ENCODE measurements at places on chromosomes 1 and 21.

DNA sequence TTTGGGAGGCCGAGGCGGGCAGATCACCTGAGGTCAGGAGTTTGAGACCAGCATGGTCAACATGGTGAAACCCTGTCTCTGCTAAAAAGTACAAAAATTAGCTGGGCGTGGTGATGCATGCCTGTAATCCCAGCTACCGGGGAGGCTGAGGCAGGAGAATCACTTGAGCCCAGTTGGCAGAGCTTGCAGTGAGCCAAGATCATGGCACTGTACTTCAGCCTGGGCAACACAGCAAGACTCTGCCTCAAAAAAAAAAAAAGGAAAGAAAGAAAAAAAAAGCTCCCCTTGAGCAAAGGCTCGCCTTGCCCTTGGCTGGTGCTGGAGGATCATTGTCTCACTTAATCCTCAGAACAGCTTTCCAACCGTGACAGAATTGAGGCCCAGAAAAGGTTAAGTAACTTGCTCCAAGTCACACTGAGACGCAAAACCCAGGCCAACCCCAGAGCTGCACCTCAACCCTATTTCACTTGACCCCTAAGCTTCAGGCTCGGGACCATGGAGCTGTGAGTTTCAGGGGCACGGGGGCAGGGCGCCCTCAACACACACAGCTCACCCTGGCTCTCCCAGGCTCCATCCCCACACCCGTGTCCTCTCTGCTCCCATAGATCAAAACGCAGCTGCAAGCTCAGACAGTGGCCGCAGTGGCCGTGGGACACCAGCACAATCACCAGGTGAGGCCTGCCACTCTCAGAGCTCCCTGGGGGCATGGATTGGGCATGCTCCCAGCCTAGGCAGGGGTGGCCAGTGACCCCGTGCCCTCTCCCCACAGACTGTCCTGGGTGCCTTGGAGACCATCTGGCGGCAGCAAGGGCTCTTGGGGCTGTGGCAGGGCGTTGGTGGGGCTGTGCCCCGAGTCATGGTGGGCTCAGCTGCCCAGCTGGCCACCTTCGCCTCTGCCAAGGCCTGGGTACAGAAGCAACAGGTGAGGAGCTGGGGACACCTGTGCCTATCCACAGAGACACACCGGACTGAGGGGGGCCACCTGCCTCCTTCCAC lies 1.6 kb downstream of the SLC25A34 start:
- DNase-seq = no peak

DNA sequence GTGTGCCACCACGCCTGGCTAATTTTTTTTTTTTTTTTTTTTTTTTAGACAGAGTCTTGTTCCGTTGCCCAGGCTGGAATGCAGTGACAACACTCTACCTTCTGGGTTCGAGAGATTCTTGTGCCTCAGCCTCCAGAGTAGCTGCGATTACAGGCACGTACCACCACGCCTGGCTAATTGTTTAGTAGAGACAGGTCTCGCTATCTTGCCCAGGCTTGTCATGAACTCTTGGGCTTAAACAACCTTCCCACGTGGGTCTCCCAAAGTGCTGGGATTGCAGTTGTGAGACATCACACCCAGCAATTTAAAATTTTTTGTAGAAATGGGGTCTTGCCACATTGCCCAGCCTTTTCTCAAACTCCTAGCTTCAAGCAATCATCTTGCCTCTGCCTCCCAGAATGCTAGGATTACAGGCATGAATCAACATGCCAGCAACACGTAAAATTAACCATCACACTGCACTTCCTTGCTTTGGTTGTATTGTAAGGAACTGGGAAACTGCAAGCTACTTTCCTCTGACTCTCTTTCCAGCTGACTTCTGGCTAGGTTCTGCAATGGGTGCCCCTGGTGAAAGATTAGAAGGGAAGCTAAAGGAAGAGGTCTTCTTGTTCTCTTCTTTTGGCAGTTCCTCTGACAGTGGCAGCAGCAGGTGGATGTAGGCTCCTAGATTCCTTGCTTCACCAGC lies 13.9 kb upstream of the IL6R start:
- no peak for DNase-seq

DNA sequence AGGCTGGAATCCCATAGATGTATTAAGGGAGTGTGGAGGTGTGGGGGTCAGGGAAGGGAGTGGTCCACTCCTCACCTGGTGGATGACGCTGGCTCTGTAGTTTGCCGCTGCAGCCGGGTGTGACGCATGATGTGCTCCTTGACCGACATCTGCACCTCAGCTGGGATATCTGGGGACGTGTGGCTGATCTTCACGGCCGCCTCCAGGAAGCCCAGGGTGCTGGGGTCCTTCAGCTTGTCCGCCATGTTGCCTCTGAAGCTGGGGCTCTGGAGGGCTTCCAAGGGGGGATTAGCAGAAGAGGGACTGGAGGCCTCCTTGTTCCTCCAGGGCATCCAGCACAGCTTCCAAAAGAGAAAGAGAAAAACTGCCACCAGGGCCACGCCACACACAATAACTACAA lies 14.1 kb downstream of the SYT6 start:
- no peak for DNase-seq

- no peak for DNase-seq
Observed at GRCh38 chr1:163896001-163896400, 574.2 kb downstream of the NUF2 start.

GRCh38 chr1:14844923-14845617 lies 246.6 kb downstream of the KAZN start:
- DNase-seq = no peak

DNA sequence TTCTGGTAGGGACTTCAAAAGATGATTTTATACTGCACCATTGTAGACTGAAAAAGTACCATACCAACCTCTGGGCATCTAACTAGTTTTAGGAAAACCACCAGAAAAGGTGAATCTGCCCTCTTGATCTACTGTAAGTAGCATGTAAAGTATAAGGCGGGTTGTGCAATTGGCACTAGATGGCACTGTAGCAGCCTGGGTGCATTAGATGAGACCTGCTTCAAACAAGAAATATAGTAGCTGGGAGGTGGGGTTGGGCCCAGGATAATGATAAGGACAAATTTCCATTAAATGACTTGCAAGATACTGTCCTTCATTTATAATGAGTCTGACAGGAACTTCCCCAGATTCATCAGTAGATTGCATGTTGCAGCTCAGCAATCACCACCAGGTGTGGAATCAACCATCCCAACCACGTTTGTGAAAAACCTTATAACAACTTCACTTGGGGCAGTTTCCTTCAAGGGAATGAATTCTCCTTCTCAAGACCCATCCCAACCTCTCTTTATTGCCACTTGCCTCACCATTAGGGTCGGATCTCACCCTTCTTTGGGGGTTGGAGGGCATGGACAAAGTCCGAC lies 37.3 kb upstream of the IL10 start:
- peak; percentile 39 for DNase-seq

DNA sequence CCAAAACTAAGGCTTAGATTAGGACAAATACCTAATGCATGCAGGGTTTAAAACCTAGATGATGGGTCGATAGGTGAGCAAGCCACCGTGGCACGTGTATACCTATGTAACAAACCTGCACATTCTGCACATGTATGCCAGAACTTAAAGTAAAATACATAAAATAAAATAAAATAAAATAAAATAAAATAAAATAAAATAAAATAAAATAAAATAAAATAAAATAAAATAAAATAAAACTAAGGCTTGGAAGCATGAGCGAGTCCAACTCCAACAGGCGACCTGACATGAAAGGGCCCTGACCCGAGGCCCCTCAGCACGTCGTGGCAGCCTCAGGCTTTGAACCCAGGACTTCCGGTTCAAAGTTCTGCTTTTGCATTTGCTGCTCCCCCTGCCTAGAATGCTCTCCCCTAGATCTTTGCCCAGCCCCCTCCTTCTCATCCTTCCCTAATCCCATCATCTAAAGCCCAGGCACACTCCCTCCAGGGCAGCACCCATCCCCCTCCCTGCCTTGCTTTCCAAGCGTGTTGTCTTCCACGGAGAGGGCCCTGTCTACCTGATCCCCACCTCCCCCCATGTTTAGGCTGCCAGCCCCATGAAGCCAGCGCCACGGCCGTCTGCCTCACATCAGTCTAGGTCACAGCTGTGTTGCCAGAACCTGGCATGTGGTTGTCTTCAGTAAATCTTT lies 64.3 kb downstream of the TAS1R2 start:
- DNase-seq = no peak

DNA sequence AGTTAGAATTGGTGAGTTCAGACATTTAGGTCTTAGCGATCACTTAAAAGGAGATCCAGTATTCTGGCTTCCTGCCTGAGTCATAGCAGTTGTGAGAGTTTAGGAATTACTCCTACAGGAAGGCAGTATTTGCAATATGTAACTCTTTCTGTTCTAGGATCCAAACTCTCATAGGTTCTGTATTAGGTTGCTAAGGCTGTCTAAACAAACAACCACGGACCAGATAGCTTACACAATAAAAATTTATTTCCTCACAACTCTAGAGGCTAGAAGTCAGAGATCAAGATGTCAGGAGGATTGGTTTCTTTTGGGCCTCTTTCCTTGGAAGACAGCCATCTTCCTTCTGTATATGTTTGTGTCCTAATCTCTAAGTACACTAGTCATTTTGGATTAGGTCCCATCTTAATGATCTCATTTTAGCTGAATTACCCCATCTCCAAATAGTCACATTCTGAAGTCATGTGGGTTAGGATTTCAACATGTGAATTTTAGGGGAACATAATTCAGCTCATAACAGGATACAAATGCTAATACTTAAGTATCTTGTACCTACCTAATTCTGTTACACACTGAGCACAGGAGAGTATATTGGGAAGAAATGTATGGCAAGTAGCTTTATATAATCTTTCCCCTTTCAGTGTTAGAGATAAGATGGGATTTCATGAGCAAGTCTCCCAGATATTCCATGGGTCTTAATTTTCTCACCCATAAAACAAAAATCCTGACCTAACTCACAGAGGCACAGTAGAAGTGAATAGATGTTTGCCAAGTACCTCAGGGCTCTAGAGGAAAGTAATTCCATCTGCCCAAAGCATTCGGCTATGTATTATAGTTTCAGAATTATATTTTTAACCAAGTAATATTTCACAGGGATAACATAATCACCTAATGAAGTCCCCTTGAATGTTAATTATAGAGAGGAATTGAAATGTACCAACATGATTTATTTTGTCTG lies 144.4 kb downstream of the PTBP2 start:
- no peak for DNase-seq

DNA sequence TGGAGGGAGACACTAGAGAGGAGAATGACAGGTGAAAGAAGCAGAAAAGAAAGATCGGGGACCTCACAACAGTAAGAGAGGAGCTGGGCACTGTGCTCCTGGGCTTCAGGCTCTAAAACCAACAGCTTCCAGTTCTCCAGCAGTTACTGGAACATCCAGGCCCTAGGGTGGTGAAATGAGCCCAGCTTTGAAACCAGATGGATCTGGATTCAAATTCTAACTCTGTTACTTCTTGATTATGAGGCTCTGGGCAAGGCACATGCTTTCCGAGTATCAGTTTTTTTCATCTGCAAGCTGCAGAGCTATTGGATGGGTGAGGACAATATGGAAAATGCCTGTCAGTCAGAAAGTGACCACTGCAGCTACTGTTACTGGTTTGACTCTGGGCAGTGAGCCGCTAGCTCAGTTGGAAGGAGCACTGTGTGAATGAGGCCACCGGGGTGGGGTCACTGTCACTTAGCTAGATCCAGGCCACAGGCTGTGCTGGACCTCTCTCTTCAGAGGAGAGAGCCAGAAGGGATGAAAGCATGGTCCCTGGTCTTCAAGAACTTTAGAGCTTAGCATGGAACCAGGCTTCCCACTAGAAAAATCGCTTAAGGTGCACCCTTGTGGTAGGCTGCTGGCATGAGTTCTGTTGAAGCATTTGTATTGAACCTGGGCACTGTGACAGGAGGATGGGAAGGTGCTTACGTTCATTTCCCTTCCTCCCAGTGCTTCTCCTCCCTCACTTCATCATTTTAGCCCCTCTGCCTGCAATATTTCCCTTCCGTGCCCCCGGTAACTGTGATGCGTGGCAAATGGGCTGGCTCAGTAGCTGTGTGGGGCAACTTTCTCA lies 12.2 kb downstream of the PLEKHO1 start:
- DNase-seq = no peak

- no peak for DNase-seq
Observed at GRCh38 chr1:175498002-175498401, 245.4 kb downstream of the TNR start.

GRCh38 chr1:232211149-232211548 lies 418.8 kb downstream of the SIPA1L2 start:
- DNase-seq = peak; percentile 1

- DNase-seq = no peak
Observed at GRCh38 chr1:182611787-182612186, 7.6 kb upstream of the RGS16 start.

DNA sequence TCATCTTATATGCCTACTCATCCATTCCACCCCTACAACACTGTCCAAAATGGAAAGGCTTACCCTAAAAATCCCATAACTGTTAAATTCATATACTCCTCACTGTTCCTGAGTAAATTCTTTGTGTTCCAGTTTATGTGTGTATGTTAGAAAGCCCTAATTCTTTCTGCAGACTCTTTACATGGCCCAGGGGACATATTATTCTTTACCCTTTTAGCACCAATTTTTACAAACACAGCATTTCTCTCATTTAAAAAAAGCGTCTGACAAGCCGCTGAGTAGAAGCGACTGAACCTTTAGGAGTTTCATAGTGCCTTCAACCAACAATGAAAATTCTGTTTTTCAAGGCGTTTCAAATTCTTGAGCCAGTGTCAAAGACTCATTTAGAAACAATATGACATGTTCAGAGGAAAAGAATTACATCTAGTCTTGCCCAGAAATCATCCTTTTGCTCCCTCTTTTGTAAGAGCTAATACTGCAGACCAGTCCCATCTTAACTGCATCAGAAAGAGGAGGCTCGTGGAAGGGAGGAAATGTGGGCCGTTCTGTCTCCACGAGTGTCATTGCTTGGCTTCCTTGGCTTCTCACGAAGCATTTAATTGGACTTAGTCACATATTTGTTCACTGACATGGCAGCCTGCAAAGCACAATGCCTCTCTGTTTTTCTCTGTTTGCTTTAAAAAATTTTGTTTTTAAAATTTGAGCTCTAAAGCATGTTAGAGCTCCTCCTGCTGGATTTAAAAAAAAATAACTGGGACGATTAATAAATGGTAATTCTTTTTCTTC lies 21.3 kb upstream of the C1orf105 start:
- DNase-seq = peak; percentile 42

DNA sequence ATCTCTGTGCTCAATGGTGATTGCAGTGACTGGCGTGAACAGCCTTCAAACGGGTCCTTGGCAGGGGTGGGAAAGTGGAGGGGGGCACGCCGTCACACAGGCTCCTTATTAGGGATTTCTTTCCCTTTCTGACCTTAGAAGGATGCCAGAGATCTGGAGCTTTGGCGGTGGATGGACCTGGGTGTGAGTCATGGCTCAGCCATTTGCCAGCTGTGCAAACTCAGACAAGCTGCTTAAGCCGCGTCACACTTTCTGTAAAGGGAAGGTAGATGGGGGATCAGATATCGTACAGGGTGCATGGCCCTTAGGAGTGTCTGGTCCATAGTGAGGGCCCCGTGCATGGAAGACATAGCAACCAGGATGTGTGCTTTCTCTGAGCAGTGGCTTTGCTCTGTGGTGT lies 48.3 kb upstream of the C1orf174 start:
- DNase-seq = no peak
